ENCODE measurements at places on chromosomes 3 and 15. TPM values are rescaled to one million over a fixed set of nuclear protein-coding genes. Genes with fewer than 3 reads are reported as not detected.
A peak's percentile ranks its signal among the peaks of the same experiment; 100 is the strongest.

Gene LARP6
- 21.6 TPM for total RNA-seq

GRCh38 chr3:129975705-129976048, 1.2 kb downstream of the TRH start:
- DNase-seq: peak; percentile 72
- H3K27ac ChIP-seq: no peak overlapping the region
- peaks cover 23% of the 10 kb centered on the region for H3K27me3 ChIP-seq
- peak overlapping the region; percentile 34 for H3K4me3 ChIP-seq
- H3K4me1 ChIP-seq: no peaks in the 10 kb centered on the region

Gene GHSR
- not detected for total RNA-seq

DNA sequence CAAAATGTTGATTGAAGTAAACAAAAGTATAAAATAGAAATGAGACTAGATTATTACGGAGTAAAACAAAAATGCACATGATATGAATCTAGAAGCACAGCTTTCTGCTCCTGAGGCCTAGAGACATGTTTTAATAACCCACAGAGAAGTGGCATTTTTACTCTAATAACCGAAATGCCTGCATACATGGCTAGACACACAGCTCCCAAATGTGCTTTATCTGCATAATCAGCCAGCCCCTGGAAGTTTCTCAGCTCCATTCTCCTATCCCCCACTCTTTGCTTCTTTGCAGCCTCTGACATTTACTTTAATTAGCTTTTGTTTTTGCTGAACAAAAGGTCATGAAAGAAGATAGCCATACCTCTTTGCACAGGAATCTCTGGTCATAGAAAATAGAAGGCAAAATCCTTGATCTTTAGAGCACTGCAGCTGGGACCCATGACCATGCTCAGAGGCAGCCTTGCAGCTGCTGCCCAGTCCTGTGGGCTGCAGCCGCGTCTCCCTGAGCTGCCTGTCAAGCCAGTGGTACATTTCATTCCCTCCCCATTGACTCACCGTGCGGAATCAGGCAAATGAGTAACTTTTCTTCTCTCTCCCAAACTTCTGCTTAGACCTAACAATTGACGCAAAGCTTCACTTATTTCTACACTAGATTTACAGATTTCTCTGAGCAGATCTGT, at the start of gene VEPH1:
Gene VEPH1, minus strand, starts transcription at position 501 of the 680 bp plus-strand sequence. CDS start 8,067 bp downstream, outside the sequence.
- H3K27me3 ChIP-seq: no peaks in the 10 kb centered on the region
- DNase-seq: peak; percentile 34
- no peak within 1 kb of the TSS for H3K4me3 ChIP-seq

Gene SLC38A3
- not detected for total RNA-seq

GRCh38 chr3:126194713-126195305, 14.4 kb upstream of the ALDH1L1 start:
- DNase-seq: no peak
- H3K36me3 ChIP-seq: peaks cover 24% of the 10 kb centered on the region
- H3K27me3 ChIP-seq: no peaks in the 10 kb centered on the region

DNA sequence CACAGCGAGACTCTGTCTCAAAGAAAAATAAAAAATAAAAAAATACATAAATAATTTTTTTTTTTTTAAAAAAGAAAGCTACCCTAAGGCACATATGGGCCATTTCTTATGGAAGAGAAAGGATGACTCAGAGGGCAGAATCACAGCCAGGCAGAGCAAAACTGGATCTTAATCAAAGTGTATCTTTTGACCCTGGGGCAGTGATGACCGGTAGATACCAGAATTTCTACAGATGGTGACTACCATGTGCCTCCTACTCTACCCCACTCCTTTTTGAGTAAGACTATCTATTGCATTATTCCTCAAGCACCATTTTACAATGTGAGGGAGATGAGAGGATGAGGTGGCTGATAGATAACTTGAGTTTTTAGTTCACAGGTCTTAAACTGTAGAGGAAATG, 26.0 kb downstream of the TARS3 start:
- H3K36me3 ChIP-seq: peaks cover 4% of the 10 kb centered on the region
- H3K4me1 ChIP-seq: no peaks in the 10 kb centered on the region
- no peak overlapping the region for H3K4me3 ChIP-seq
- no peak overlapping the region for H3K27ac ChIP-seq
- H3K27me3 ChIP-seq: peaks cover 1% of the 10 kb centered on the region

Gene TM4SF4
- total RNA-seq: not detected

- no peak overlapping the region for H3K27ac ChIP-seq
- H3K36me3 ChIP-seq: no peaks in the 10 kb centered on the region
- H3K4me3 ChIP-seq: no peak overlapping the region
- H3K4me1 ChIP-seq: peaks cover 24% of the 10 kb centered on the region
Observed at GRCh38 chr15:41917767-41918430, 24.0 kb upstream of the SPTBN5 start.

Gene GOLGA8G
- not detected for total RNA-seq

- H3K4me3 ChIP-seq: peak overlapping the region; percentile 52
- DNase-seq: no peak
- H3K27ac ChIP-seq: no peak overlapping the region
- peaks cover 5% of the 10 kb centered on the region for H3K27me3 ChIP-seq
- H3K36me3 ChIP-seq: no peaks in the 10 kb centered on the region
Observed at GRCh38 chr15:40937762-40938535, 8.8 kb downstream of the DLL4 start.

Gene SUSD5
- 2.0 TPM for total RNA-seq

Gene SKOR1
- total RNA-seq: 4.0 TPM

- H3K27me3 ChIP-seq: no peaks in the 10 kb centered on the region
- no peak overlapping the region for H3K27ac ChIP-seq
- no peak overlapping the region for H3K4me3 ChIP-seq
- no peaks in the 10 kb centered on the region for H3K36me3 ChIP-seq
Observed at GRCh38 chr15:90710436-90711027, 6.6 kb upstream of the BLM start.

- no peak for DNase-seq
- H3K4me3 ChIP-seq: no peak overlapping the region
- H3K36me3 ChIP-seq: no peaks in the 10 kb centered on the region
Observed at GRCh38 chr15:39430389-39430788, 150.5 kb upstream of the THBS1 start.

Gene MINAR1
- total RNA-seq: 8.5 TPM

DNA sequence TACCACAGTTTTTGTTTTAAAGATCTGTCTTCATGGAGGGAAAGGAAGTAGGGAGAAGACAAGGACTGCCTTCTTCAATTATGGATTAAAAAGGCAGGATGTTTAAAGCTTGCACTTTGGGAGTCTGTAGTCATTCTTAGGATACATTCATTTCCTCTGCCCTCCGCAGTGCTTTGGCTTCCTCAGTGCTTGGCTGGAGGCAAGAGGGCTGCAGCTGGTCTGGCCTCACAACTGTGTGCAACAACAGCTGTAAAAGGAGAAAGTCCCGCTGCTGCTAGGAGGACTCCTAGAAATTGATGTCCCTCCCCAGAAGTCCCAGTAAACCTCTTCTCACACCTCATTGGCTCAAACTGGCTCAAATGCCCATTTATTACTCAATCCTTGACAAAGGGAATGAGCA, 54.4 kb upstream of the PPP2R3A start:
- no peaks in the 10 kb centered on the region for H3K4me1 ChIP-seq
- no peak overlapping the region for H3K27ac ChIP-seq
- no peak for DNase-seq
- no peak overlapping the region for H3K4me3 ChIP-seq
- no peaks in the 10 kb centered on the region for H3K36me3 ChIP-seq

DNA sequence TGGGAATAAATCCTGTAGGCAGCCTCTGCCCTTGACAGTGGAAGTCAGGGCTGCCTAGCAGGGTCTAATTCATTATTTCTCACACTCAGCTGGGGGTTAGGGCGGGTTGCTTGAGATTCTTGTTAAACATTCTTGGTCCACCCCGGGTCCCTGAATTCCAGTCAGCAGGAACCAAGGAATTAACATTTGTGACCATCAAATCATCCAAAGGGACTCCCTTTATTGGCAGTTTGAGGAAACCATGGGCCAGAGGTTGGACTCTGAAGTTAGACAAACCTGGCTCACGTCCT, 122.8 kb downstream of the EEFSEC start:
- no peak overlapping the region for H3K4me3 ChIP-seq
- no peak for DNase-seq
- peaks cover 14% of the 10 kb centered on the region for H3K27me3 ChIP-seq
- no peak overlapping the region for H3K27ac ChIP-seq

DNA sequence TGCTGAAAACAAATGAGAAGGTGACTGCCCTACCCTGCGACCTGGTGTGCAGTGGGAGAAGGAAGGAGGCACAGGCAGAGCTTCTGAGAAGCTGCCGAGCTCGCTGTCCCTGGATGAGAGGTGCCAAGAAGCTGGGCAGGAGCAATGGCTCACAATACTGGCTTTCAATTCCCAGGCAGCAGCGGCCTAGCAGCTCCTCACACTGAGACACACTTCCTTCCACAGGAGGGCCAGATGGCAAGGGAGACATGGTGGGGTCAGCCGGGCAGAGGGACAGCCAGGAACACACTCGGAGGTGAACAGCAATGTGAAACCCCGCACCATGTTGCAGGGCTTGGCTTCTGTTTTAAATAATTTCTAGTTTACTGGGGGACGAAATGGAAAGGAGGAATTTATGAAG, 314.6 kb downstream of the EPHB1 start:
- H3K4me3 ChIP-seq: no peak overlapping the region
- no peak for DNase-seq
- peaks cover 18% of the 10 kb centered on the region for H3K4me1 ChIP-seq
- H3K36me3 ChIP-seq: no peaks in the 10 kb centered on the region
- peaks cover 5% of the 10 kb centered on the region for H3K27me3 ChIP-seq

DNA sequence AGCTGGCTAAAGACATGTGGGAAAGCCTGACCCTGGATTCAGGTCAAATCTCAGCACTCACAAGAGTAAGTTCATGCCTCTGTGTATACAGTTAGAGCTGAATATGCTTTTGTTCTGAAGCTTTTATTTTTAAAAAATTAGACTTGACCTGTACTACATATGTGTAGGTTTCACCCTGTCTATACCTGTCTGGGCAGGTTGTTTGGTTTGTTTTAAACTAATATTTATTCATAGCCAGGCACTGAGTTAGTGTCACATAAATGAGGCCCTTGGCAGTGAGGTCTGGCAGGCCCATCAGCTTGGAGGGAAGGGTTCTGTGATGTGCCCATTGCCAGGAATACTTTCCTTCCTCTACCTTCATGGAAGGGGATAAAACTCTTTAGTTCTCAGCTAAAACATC, 1.9 kb downstream of the DNAJA4 start:
- no peaks in the 10 kb centered on the region for H3K36me3 ChIP-seq
- peaks cover 5% of the 10 kb centered on the region for H3K27me3 ChIP-seq
- no peak overlapping the region for H3K27ac ChIP-seq
- no peak for DNase-seq
- H3K4me1 ChIP-seq: no peaks in the 10 kb centered on the region

Gene GREM1
- total RNA-seq: not detected

Gene TRPM1
- not detected for total RNA-seq

GRCh38 chr15:52220937-52221660, 29.9 kb upstream of the GNB5 start:
- no peaks in the 10 kb centered on the region for H3K4me1 ChIP-seq
- no peaks in the 10 kb centered on the region for H3K36me3 ChIP-seq
- H3K27ac ChIP-seq: no peak overlapping the region

Gene ARIH1
- 291 TPM for total RNA-seq

Gene CPNE9
- 54.6 TPM for total RNA-seq

GRCh38 chr15:56244811-56245576, 1.3 kb upstream of the RFX7 start:
- peak overlapping the region; percentile 94 for H3K27ac ChIP-seq
- peak overlapping the region; percentile 95 for H3K4me3 ChIP-seq
- peaks cover 8% of the 10 kb centered on the region for H3K27me3 ChIP-seq

Gene FOXB1
- total RNA-seq: not detected

Measured in glutamatergic neuron (in vitro differentiated cells).